ENCODE measurements at places on chromosomes 6 and 20. TPM values are rescaled to one million over a fixed set of nuclear protein-coding genes. Genes with fewer than 3 reads are reported as not detected.

DNA sequence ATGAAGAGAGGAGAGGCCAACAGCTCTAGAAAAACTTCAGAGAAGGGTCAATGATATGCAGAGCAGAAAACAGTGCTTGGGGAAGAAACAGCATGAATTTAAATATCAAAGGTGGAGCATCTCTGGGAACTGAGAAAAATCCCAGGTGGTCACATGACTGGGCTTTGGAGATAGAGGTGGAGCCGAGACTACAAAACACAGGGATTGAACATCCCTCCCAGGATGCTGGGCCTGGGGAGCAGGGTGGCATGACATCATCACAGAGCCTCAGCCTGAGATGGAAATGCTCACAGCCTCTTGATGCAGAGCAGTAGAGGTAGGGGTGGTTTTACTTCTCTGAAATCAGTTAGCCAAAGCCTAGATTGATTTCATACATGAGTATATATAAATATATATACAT is 529.5 kb downstream of the PRKN start:
- H3K4me1 ChIP-seq, result peaks cover 35% of the 10 kb centered on the region
- H3K27ac ChIP-seq, result no peak overlapping the region
- H3K27me3 ChIP-seq, result no peaks in the 10 kb centered on the region
- H3K36me3 ChIP-seq, result no peaks in the 10 kb centered on the region
- DNase-seq, result no peak
- no peak overlapping the region for H3K4me3 ChIP-seq

DNA sequence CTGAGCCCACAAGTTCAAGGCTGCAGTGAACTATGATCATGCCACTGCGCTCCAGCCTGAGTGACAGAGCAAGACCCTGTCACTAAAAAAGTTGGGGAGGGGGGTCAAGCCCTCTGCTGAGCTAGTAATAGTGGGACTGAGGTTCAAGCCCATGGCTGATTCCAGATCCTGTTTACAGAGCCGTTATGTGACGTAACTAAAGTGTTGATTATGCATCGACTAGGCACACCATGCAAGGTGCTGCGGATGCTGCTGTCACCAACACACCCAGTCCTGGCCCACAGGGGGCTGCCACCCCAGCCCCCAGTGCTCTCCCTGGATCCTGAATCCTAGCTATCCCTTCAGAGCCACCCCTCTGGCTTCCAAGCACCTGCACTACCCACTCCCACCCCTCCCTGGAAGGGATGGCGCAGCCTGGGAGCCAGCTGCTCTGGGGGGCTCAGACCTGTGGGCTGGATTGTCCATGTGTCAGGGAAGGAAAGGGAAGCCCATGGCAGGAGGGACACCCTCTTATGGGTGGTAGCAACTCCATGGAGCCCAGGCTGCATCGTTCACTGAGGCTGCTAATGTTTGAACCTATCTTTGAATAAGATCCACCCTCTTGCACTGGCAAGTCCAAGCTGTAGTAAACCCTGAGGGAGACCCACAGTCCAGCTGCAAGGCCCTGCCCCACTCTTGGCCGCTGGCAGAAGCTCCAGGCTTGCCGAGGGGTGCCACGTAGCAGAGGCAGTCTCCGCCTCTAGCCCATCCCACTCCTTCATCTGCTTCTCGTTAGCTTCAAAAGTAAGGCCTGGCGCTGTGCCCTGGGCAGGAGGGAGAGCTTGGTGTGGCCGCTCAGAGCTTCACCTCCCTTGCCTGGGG is 95.0 kb downstream of the SNX5 start:
- H3K36me3 ChIP-seq, result no peaks in the 10 kb centered on the region
- peaks cover 16% of the 10 kb centered on the region for H3K27me3 ChIP-seq
- peak; percentile 86 for DNase-seq
- peaks cover 47% of the 10 kb centered on the region for H3K4me1 ChIP-seq
- H3K4me3 ChIP-seq, result no peak overlapping the region

RIPOR3 gene
- 6.5 TPM for total RNA-seq

ID4 gene
- 3.0 TPM for total RNA-seq

- H3K4me1 ChIP-seq, result no peaks in the 10 kb centered on the region
- DNase-seq, result no peak
- no peak overlapping the region for H3K27ac ChIP-seq
- H3K27me3 ChIP-seq, result peaks cover 95% of the 10 kb centered on the region
These were observed 61.7 kb downstream of the CDH22 start for GRCh38 chr20:46246559-46246958.

Measured in left ventricle myocardium inferior (tissue), 1 donor.